Cortex of kidney (tissue), 1 donor: ENCODE measurements at places on chromosomes 2 and 18.

DNA sequence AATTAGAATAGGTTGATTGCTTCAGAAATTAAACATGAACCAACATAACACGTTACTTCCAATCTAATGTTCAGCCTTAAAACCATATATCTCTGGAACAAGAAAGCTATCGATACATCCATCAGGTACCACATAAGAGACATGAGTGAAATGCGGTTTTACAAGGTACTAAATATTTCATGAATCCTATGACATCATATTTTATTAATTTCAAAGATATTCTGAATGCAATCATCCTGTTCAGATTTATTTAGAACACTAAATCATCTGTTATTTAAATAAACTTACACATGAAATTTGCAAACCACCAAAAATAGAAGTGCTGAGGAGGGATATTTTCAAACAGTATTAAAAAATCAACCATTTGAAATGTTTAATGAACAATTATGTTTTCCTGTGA, 119.0 kb downstream of the OSBPL1A start:
- DNase-seq: no peak

DNA sequence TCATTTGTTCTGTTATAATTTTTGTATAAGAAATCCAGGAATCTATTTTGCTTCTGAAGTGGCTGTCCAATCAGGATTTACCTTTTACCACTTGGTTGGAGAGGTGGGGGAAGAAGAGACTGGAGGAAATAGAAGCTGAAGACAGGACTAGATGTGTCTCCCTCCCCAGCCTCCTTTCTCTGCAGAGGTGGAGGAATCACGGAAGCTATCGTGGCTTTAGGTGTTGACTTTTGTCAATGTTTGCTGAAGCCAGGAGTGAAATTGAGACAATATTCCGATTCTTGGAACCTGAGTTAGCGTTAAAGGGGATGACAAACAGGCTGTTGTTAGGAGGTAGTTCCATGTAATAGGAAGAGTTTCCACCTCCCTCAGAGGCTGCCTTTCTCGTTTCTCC, 43.5 kb downstream of the PDCL3 start:
- DNase-seq: no peak

DNA sequence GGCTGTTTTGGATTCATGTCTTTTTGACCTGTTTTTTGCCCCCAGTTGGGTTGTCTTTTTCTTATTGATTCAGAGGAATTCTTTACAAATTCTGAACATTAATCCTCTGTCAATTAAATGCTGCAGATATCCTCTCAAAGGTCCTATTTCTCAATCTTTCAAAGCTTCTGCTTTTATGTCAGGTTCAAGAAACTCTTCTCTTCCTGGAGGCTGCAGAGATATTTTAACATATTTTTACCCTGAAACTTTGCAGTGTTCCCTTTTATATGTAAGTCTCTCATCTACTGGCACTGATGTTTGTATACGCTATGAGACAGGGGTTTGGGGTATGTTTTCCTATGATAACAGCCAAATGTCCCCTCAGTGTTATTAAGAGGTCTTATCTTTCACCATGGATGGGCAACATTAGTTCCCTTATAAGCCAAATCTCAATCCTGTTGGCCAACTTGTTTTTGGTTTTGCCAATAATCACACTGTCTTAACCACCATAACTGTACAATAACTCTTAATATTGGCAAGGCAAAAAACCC, 159.3 kb downstream of the HDAC4 start:
- no peak for DNase-seq

DNA sequence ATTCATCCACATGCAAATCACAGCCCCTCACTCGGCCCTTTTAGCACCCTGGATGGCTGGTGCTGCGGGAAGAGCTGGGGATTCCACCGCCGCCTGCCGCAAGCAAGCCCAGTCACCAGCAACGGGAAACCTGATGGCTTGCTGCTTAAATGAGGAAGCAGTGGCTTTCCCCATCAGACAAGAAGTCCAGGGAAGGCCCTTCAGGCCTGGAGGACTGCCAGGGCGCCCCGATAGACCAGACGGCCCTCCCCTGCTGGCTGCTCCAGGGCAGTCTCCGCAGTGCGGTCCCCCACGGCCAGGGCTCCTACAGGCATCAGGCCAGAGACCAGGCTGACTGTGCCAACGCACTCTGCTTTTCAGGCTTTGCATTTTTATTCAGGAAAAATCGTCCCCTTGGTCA, 439.1 kb downstream of the EIPR1 start:
- no peak for DNase-seq
